ENCODE measurements at places on chromosomes 5 and 9.

DNA sequence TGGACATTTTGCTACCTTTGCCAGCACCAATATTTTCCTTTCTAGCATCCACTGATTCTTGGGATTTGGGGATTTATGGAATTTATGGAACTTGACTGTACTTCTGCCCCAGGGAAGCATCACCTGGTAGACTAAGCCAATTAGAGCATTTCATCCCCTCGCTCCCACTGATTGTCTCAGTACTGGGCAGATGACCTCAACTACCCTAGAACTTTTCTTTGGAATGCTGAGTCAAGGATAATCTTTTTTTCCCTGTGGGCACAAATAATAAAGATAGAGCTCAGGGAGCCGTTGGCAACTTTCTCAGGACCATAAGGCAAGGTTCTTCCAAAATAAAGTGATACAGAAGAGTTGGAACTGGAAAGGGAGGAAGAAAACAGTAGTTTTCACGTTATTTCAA, 438.4 kb downstream of the PLK2 start:
- DNase-seq = no peak

DNA sequence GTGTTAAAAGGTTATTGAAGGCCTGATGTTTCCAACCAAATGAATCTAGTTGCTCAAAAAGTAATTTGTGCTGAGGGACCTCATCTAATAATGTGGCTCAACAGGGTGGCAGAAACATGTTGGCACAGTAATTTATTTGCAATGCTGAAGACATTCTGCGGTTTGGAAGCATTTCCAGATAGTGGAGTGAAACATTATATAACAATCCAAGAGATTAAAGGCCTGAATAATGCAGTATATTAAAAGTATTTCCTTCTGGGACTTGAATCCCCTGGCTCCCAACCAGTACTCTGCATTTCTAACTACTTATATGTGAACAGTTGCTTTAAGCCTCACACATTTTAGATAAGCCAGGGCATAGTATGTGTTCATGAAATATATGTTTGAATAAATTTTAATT, 25.9 kb upstream of the ALDH1A1 start:
- no peak for DNase-seq

DNA sequence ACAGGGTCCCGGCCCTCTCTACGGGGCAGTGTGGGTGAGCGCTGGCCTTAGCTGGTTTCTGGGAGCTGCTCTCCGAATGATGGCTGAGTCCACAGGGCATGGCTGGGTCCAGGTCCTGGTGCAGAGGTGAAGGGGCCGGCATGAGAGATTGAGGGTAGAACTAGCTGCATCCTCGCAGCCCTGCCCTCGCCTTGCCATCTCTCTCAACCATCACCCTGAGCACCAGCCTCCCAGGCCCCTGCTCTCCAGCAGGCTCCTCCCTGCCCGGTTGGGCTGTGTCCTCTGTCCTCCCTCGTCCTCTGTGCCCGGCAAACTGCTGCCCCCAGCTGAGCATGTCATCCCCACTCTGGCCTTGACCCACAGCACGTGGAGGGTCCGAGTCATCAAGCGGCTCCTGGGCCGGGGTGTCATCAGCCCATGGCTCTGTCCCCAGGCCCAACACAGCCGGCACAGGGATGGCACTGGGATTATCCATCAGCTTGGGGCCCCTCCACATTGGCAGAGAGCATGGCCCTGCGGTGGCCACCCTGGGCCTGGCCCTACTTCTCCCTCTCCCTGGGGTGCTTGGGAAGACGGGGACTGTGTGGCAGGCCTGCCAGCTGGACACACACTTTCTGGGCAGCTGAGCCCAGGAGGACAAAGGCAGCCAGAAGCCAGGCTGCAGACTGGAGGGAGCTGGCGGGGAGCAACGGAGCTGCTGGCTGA, 8.4 kb downstream of the FLT4 start:
- DNase-seq = no peak

- DNase-seq = no peak
These were observed 79.4 kb downstream of the ZNF366 start for GRCh38 chr5:72427488-72428437.

DNA sequence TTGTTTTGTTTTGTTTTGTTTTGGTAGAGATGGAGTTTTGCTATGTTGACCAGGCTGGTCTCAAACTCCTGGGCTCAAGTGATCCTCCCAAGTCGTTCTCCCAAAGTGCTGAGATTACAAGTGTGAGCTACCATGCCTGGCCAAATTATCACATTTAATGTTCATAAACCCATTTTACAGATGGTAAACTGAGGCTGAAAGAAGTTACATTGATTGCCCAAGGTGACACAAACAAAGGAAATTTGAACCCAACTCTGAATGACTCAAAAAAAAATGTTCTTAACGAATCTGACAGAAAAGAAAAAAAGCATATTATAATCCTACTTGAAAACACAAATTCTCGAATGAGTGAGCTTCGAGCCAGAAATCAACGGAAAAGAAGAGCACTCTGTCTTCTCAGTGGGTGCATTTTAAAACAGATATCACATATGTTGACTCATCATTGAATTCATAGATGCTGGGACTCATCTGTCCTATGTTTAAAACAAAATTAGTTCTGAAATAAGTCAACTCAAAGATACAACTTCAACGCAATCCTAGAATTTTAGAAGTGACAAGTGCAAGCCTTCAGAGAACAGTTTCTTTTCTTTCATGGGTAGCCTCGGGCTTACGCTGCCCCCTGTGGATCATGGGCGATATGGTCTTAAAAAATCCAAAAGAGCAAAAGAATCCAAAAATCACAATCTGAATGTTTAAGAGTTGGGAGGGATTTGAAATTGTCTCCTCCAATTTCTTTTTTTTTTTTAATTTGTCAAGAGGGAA, 28.4 kb downstream of the TIMD4 start:
- DNase-seq = no peak

- no peak for DNase-seq
These were observed 1.3 kb downstream of the UBE2R2 start for GRCh38 chr9:33818167-33818846.

- DNase-seq = peak; percentile 1
These were observed 92.7 kb downstream of the VCAN start for GRCh38 chr5:83564069-83564749.

DNA sequence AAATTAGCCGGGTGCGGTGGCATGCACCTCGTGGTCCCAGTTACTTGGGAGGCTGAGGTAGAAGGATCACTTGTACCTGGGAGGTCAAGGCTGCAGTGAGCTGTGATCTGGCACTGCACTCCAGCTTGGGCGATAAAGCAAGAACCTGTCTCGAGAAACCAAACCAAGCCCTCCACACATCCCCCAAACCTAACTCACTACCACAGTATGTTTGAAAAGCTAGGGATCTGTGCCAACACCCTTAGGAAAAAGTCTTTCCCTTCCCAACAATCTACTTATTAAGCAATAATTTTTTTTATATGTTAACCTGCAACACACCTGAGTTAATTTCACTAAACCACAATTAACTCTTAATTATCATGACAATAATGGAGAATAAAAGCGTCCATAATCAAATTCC, 2.2 kb downstream of the UBTD2 start:
- DNase-seq = no peak

DNA sequence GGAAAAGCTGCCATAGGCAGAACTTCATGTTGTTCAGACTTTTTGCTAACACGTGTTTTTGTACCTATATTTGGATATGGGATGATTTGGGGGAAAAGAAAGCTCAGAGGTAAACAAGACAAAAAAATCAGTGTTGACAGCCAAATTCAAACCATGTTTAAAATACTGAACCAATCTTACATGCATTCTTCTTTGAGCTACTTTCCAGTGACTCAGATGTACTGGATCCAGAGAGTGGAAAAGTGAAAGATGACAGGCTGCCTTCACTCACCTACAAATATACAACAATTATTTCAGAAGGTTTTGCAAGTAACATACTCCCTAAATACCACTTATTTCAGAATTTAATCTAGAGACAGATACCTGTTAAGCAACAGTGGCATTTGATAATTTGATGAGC, 165.7 kb downstream of the MPDZ start:
- no peak for DNase-seq

GRCh38 chr5:33827885-33828284, 63.9 kb downstream of the ADAMTS12 start:
- no peak for DNase-seq

DNA sequence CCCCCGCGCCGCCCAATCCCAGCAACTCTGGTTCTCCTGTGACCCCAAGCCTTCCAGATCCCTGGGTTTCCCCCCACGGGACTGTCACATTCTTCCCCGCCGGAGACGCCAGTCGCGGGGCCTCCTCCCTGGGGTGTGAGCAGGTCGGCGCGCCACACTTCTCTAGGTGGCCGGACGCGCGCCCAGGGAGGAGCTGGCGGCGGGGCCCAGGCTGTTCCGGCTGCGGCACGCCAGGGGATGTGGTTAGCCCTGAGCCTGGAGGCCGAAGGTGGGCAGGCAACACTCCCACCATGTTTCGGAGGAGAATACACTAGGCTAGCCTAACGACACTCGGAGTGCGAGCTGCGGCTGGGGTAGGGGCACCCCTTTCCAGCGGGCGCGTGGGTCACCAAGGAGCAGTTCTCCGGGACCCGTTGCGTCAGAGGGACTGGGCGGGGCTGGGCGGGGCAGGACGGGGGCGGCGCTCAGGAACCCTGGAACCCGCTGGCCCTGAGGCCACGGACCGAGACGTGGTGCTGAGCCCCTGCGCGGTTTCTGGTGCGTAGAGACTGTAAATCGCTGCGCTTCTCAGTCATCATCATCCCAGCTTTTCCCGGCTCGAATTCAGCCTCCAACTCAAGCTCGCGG, at the start of gene SLC27A6:
Gene SLC27A6 (plus strand): TSS at position 478 of the 627 bp plus-strand sequence. CDS start 650 bp downstream, outside the sequence.
- no peak for DNase-seq

DNA sequence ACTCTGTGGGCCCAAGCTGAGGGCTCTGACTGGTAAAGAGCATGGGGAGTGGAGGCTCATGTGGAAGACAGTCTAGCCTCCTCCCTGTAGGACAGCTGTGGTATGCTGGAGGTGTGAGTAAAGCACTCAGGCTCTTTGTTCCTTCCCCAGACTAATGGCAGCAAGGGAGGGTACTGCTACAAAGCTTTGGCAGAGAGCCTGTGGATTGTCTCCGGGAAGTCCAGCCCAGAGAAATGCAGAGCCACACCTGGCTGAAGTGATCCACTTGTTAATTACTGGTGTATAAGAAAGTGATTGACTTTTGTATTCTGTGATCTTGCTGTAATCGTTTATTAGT, 161.7 kb downstream of the OXCT1 start:
- DNase-seq = no peak

- no peak for DNase-seq
These were observed 213.0 kb upstream of the IL12B start for GRCh38 chr5:159543326-159543725.

- DNase-seq = no peak
These were observed 97.8 kb upstream of the KLF4 start for GRCh38 chr9:107587191-107587963.

DNA sequence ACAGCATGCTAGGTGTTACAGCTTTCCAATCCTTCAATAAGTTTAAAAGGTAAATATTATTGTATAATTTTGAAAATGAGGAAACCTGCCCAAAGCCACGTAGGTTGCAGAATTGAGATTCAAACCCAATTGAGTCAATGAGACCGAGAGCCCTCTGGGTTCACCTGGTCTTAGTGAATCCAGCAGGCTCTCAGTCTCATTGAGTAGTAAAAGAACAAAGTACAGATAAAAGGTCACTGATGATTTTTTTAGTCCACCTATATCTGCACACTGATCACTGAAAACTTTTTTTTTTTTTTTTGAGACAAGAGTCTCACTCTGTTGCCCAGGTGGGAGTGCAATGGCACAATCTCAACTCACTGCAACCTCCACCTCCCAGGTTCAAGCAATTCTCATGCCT, 27.2 kb downstream of the PLPP1 start:
- DNase-seq = no peak

- DNase-seq = no peak
These were observed 10.2 kb downstream of the NREP start for GRCh38 chr5:111746791-111747190.

DNA sequence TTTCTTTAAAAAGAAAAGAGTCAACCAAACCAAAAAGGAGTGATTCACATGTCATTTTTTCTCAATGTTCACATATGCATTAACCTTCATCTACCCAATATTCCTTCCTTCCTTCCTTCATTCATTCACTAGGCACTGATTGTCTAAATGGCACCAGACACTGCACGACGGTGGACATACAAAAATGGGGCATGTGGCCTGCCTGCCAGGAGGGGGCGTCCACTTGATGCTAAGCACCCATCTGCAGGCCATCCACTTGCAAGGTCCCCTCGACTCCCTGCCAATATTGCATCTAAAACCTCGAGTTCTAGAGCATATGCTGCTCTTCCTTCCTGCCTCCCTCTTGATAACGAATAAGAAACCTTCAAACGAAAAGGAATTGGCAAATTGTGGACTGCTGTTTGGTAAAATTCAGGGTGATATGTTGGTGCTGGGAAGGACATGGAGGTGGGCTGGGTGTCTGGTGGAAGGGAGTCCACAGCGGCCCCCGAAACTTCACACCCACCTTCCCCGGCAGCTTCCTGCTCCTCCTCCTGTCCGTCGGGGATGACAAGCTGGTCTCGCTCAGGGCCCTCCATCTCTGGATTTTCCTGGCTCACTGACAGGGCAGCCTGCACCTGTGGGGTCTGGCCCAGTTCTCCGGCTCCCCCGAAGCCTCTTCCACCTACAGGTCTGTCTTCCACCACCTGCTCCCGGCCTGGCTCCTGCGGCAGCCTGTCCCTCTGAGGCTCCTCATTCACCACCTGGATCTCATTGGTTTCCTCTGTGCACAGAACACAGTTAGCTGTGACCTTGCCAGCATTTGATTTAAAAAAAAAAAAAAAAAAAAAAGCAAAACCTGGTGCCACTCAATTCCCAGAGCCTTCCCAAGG, 64.3 kb downstream of the GOLM1 start:
- no peak for DNase-seq

DNA sequence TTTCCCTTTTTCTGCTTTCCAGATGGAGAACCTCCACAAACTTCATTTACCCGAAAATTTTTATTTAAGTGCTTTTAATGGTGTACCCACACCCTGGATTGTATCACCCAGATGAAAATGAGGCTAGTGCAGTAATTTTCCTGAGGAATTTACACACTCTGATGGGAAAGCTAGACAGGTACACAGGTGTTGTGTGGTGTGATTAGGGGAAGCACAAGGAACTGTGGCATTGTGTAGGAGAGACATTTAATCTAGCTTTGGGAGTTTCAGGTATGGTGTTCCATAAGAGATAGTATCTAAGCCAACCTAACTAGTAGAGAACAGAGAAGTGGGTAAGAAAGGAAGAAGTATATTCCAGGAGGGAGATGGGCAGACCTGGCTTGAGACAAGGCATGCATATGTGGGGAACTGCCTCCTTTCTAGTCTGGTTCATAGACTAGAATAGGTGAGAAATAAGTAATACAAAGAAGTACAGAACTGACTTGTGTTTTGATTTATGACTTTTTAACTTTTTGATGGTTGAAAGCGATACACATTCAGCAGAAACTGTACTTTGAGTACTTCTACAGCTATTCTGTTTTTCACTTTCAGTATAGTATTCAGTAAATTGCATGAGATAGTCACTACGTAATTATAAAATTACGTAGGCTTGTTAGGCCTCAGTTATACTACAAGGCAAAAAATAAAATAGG, 22.9 kb upstream of the ROPN1L start:
- no peak for DNase-seq

DNA sequence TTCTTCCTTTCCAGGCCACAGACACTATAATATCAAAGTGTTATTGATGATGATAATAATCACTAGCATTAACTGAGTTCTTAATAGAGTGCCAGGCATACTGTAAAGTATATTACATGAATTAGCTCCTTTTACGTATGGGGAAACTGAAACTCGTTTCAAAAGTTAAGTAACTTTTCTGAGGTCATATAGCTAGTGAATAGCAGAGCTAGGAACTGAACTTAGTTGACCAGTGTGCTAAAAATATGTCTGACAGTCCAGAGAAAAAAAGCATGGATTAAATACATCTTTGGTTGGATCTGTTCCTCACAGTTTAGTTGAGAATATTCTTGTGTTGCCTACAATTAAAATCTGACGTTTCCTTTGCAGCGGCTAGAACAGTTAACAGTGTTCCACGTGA, 18.4 kb upstream of the CATSPER3 start:
- no peak for DNase-seq

- no peak for DNase-seq
These were observed 17.4 kb downstream of the CDC42SE2 start for GRCh38 chr5:131281133-131281867.
